ENCODE measurements at places on chromosomes 2 and 18.

GRCh38 chr2:219736209-219736608 lies 108.8 kb downstream of the SLC4A3 start:
- DNase-seq: peak; percentile 13

DNA sequence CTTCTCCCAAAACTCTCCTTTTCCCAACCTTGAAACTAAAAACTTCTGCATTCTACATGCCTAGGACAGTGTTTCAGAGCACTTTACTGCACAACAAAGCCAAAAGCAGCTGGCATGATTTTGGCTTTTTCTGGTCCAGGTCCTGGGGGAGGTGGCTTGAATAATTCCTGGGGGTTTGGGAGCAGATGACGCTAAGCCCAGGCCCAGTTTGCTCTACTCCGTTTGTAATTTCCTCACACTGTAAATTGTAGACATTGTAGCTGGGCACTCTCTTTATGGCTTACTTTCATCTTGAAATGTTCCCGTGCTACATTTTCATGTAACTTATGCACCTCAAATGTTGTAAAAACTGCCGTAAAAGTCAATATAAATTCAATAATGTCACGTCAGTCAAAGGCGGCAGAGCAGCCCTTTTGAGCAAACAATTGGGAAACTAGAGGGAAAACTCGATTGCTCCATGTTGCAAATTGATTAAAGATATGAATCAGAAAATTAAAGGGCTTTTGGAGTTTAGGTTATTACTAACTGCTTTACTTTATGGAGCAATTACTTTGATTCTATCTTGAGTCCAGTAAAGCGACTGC lies 373.2 kb upstream of the SLC14A2 start:
- no peak for DNase-seq

- no peak for DNase-seq
Measured at GRCh38 chr2:43519643-43520221, 76.1 kb downstream of the THADA start.

DNA sequence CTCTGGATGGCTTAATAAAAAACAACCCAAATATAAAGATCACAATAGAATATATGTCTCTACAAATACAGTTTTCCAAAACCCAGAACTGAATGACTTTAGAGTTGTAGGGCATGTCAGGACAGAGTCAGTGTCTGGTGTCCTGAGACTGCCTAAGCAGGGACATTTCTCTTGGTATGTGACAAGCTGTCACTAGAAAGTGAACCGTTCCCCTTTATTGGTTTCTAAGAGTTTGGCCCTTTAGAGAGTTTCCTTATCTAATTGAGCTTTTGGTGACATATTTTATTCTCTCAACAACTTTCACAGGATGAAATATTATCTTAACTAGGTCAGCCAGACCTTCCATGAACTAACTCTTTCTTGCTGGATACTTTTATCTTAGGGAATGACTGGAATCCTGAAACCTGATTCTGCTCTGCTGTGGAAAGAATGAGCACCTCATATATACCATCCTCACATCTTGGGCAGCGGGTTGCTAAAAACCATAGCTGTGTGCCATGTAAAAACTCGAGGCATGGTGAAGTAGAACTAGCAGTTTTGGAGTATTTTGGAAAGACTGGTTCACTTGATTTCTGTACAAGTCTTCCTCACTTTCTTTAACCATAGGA lies 54.8 kb downstream of the CAVIN2 start:
- no peak for DNase-seq

DNA sequence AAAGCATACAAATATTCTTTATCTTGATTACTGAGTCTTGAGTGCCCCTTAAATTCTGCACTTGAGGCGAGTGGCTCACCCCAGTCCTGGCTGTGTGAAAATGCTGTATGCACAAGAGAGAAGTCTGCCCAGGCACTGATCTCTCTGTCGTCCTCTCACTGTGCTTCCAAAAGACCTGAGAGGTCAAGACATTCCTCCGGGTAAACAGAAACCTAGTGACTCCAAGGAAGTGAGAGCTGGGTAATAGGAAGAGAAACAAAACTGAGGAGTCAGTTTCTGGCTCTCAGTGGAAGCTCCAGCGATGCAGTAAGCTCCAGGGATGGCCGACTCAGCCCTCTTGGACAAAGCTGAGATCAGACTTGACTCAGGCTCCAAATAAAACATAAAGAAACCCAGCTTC lies 70.9 kb downstream of the AAK1 start:
- no peak for DNase-seq

GRCh38 chr2:162153608-162154224 lies 1.7 kb upstream of the GCG start:
- DNase-seq: no peak

GRCh38 chr2:69652206-69652605 lies 8.7 kb upstream of the AAK1 start:
- no peak for DNase-seq

GRCh38 chr2:201900362-201900761 lies 94.0 kb downstream of the CDK15 start:
- DNase-seq: no peak

Measured in NCI-H2107 (cell line).